ENCODE measurements at places on chromosomes 16 and 17. TPM values are rescaled to one million over a fixed set of nuclear protein-coding genes. Genes with fewer than 3 reads are reported as not detected.

- no peak for DNase-seq
These were observed 1.6 kb upstream of the GAST start for GRCh38 chr17:41710472-41711090.

DNA sequence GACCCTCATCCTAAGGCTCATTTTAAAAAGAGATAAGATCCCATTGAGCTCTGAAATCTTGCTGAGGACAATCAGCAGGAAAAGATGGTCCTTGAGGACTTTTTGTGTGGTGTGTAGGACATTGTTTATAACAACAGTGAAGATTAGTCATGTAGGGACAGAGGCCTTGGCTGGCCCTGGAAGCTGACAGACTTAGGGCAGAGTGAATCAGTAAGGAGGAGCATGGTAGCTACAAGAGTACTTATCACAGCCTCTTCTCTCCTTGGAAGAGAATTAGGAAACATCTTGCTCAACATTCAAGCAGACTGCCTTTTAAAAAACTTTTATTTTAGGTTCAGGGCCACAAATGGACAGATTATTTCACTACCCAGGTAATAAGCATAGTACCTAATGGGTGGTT lies 665.9 kb upstream of the SALL1 start:
- DNase-seq = no peak

- no peak for DNase-seq
These were observed 14.2 kb downstream of the TERF2 start for GRCh38 chr16:69371564-69371963.

DNA sequence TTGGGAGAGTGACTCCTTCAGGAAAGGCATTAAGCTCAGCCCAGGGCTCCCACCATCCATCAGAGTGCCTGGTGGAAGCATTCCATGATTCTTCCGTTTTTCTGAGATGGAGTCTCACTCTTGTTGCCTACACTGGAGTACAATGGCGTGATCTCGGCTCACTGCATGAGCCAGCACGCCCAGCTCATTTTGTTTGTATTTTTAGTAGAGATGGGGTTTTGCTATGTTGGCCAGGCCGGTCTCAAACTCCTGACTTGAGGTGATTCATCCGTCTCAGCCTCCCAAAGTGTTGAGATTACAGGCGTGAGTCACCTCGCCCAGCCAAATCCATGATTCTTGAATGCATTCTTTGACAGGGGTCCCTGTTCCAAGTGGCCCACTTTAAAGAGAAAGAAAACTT lies 23.1 kb downstream of the MIS12 start:
- DNase-seq = no peak

DNA sequence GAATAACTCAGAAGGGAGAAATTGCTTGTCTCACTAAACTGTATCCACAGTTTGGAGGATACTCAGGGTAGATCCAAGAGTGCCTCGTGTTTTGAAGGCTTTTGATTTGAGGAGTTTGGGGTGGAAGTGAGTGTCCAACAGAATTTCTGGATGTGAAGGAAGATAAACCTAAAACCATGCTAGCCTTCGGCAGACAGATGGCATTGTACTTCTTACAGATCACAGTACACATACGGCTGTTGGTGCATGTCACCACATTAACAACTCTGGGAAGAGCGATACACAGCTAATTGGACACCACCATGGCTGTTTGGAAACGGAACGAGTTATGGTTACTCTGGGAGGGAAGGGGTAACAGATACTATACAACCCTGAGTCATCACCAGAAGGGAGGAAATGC lies 420.4 kb downstream of the GRIN2A start:
- DNase-seq = no peak

GRCh38 chr17:57881783-57882351 lies 32.0 kb upstream of the MRPS23 start:
- no peak for DNase-seq

DNA sequence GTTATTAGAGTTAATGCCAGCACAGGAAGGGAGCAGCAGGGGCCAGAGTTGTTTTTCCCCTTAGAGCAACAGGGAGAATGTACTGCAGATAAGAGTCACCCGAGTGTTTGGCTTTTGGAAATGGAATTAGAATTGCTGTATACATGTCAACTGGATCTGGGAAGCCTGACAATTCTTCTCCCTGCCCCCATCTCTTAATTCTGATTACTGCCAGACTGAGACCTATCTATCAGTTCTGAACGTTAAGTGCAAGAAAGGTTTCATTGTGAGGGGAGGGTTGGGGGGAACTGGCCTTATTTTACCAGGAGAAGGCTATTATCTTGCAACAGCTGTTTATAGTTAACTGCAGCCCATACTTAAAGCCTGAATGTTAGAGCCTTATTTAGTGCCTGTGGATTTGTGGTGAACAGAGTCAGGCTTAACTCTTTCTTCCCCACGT lies 424.5 kb upstream of the CDH11 start:
- no peak for DNase-seq

GRCh38 chr17:39062846-39063680 lies 88.4 kb downstream of the PLXDC1 start:
- no peak for DNase-seq

- DNase-seq = no peak
These were observed 4.0 kb upstream of the HSD11B2 start for GRCh38 chr16:67426950-67427349.

DNA sequence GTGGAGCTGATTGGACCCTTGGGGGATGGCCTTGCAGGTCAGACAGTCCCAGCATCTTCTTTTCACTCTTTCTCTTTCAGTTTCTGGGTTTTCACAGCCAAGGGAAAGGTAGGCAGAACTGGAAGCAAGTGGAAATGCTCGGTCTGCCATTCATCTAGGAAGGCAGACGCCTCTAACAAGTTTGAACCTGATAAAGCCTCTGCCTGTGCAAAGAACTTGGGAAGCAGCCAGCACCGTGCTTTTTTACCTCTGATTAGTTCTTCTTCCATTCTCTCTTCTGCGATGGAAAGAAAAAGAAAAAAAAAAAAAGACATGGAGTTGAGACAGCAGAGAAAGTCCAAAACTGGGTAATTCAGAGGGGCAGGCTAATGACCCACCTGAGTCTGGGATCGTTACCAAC lies 997.8 kb upstream of the EEF2KMT start:
- DNase-seq = no peak

DNA sequence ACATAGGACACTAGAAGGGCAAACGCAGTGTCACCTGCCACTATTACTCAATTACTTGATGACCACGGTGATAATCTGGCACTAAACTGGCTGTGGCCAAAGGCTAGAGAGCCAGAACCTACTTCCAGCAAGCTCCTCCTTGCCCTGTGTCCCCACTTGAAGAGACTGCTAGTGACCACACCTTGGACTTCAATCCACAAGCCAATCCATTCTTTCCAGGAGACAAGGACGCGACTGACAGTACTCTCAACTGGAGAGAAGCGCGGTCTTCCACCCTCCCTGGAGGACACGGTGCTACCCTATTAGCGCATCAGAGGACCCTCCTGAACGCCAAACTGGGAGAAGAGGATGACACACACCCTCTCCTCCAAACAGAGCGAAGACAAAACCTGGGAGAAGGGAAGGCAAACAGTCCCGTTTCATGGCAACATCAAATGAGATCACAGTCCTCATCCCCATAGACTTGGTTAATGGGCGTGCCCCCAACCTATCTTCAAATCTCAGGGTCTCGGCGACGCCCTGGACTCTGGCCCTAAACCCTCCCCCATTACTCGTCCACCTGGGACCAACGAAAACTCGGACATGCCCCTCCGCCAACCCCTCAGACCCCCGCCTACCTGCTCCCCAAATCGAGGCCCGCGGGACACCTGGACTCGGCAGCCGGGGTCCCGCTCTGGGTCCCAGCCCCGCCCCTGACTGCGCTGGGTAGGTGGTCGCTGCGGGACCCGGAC lies 508 bp downstream of the FLCN start:
- DNase-seq = no peak

- DNase-seq = no peak
These were observed 21.2 kb upstream of the RCVRN start for GRCh38 chr17:9926150-9926804.

- DNase-seq = no peak
These were observed 1.2 kb downstream of the EPX start for GRCh38 chr17:58193641-58194255.

DNA sequence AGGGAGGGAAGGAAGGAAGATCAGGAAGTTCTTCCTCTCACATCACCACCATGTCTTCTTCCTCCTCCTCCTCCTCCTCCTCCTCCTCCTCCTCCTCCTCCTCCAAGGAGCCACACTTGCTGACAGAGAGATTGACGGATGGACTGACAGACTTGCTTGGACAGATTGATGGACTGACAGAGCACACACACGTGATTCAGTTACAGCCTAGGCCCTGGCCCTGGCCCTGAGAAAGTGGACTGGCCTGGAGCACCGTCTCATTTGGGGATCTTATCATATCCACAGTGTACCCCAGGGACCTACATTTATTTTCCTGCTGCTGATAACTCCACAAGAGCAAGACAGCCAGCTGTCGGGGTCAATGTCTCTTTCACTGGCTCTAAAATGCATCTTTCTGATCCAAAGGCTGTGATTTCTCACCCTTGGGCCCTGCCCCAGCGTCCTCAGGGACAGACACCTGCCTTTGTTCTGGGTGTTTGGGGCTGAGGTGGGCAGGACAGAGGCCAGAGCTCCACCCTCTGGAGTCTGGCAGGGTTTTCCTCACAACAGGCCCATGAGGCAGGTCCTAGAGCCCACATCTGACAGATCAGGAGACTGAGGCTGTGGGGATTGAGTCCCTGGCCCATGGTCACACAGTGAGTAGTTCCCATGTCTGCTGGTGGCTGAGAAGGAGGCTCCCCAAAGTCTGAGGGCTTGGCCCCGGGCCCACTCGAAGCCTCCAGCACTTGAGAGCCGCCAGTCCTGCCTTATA lies 2.3 kb upstream of the P2RX1 start:
- no peak for DNase-seq

GRCh38 chr16:12188061-12188934 lies 211.8 kb downstream of the SNX29 start:
- no peak for DNase-seq

DNA sequence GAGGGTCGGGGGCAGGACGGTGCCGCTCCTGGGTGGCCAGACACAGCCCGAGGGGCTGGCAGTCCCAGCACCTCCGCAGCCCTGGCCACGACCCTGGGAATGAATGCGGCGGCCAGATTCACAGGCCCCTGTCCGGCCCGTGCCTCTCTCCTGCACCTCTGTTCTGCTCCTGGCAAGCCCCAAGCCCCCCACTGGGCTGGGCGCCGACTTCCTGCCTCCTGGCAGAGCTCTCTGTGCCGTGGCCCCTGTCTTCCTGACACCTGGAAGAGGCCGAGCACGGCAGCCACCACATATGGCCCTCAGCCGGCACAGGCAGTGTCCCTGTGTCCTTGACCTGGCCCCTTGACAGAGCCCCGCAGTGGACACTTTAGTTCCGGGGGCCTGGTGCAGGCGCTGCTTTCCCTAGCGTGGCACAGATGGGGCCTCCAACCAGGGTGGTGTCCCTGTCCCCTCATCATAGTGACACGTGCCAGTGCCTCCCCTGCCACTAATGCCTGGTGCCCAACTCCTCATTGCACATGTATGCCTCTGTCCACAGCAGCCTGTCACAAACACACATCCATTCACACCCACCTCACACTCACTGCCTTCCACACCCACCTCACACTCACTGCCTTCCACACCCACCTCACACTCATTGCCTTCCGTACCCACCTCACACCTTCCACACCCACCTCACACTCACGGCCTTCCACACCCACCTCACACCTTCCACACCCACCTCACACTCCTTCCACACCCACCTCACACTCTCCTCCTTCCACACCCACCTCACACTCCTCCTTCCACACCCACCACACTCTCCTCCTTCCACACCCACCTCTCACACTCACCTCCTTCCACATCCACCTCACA lies 110.6 kb upstream of the PLCG2 start:
- DNase-seq = no peak

GRCh38 chr17:4188076-4188475 lies 45.1 kb downstream of the CYB5D2 start:
- no peak for DNase-seq

DNA sequence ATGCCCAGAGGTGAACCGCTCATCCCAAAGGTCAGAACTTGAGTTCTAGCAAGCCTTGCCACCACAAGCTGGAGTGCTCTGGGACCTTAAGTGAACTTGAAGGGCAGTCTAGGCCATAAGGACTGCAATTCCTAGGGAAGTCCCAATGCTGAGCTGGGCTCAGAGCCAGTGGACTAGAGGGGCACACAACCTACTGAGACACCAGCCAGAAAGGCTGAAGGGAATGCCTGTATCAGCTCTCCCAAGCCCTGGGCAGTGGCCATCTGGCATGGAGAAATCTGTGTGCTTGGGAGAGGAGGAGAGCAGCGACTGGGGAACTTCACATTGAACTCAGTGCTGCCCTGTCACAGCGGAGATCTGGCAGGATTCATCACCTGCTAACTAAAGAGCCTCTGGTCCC lies 201.3 kb downstream of the CEP112 start:
- DNase-seq = no peak

DNA sequence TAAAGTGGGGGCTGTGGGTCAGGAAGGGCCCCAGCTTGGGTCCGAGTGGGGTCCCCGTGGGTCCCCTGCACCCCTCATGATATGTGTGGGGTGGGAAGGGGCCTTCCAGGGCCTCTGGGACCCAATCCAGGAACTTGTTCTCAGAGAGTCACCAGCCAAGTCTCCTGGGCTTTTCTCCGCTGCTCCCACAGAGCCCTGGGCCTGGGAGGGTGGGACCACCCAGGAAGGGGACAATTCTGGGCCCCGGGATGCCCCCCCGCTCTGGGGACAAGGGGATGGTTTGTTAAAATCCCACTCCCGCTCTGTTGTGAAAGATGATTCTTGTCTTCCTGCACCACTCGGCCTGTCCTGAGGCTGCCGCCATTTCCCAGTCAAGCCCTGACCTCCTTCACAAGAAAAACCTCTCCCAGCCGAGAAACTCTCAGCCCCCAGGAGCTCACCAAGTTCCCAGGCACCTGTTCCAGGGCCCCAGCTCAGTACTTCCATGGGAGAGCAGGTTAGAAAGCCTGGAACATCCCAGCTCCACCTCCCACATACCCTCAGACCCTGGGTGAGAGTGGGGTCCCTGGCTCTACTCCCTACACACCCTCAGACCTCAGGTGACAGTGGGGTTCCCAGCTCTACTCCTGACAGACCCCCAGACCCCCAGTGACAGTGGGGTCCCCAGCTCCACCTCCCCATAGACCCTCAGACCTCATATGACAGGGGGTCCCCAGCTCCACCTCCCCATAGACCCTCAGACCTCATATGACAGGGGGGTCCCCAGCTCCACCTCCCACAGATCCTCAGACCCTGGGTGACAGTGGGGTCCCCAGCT lies 75.1 kb downstream of the METRNL start:
- no peak for DNase-seq

GRCh38 chr16:27363797-27364196 lies 38.2 kb upstream of the IL21R start:
- no peak for DNase-seq

TBX6 gene
- total RNA-seq = 2.0 TPM

CNOT1 gene
- 268 TPM for total RNA-seq

PYDC1 gene
- total RNA-seq = not detected

FBXW10 gene
- total RNA-seq = not detected

KCNG4 gene
- not detected for total RNA-seq

TBC1D3C gene
- not detected for total RNA-seq

C17orf78 gene
- total RNA-seq = not detected

KRT222 gene
- total RNA-seq = not detected

KRT31 gene
- total RNA-seq = not detected

TMEM238L gene
- total RNA-seq = not detected

AOC2 gene
- total RNA-seq = 2.4 TPM

DDX5 gene
- 926 TPM for total RNA-seq

HOXB5 gene
- total RNA-seq = not detected

Measured in activated CD8-positive, alpha-beta memory T cell treated with anti-CD3 and anti-CD28 coated beads, Interleukin-2, amount 10 ng/mL, durations not matched to agents 7 days and 5 days (primary cell).